ENCODE measurements at places on chromosomes 11 and 22. TPM values are rescaled to one million over a fixed set of nuclear protein-coding genes. Genes with fewer than 3 reads are reported as not detected.

The TTC36 gene
- total RNA-seq = 0.75 TPM

The MRGPRD gene
- not detected for total RNA-seq

The OR52M1 gene
- not detected for total RNA-seq

The SLC22A9 gene
- not detected for total RNA-seq

The ARSA gene
- 45.8 TPM for total RNA-seq

Data from T-helper 2 cell treated with Interferon-gamma antibody and Interleukin-4, amounts not matched to agents 100 ng/mL and 5 ng/mL, for 36 hours (primary cell).